Central memory CD4-positive, alpha-beta T cell (primary cell): ENCODE measurements at places on chromosomes 11 and 22.

DNA sequence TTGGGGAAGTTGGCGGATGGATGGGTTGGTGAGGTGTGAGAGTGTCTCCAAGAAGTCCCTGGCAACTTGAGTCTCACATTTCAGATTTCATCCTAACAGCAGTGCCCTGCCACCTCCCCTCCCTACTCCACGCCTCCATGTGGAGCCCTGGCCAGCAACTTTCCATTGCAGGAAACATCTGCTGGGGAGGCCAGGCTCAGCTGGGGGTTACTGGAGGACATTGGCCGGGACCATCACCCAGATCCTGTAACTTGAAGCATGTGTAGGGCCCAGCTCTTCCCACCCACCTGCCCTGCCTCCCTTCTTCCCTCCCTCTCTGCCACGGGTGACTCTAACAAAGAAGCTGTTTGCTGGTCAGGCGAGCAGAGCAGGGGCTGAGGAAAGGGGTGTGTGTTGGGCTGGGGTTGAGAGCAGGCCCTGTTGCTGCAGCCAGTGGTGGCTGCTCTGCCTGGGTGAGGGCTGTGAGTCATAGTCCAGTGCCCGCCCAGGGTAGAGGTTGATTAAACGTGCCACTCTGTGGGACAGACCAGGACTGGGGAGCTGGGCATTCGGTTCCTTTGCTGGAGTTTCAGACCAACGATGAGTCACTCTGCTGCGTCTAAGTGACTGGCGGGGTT, 64.0 kb downstream of the SCN3B start:
- no peak for DNase-seq

GRCh38 chr11:57641011-57641807, 8.5 kb downstream of the YPEL4 start:
- DNase-seq = no peak

GRCh38 chr11:123209591-123209990, 14.5 kb upstream of the CLMP start:
- DNase-seq = no peak

DNA sequence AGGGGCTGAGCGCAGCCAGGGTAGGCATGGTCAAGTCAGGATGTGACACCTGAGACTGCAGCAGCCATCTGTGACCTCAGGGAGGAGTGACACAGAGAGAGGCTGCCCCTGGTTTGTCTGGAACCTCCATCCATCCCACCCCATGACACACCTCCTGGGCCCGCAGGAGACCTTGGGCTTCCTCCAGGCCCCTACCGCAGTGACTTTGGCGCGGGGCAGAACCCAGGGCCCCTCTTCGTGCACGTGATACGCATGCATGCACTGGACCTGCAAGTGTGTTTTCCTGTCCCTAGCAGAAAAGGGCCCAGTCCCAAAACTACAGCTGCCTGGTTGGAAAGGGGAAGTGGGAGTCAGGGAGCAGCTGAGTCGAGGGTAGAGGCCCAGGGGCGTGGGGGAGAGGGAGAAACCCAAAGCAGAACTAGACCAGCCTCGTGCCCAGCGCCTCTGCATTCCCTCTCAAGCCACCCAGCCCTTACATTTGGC, 7.9 kb upstream of the CYTH4 start:
- no peak for DNase-seq

GRCh38 chr11:66852466-66853241, 4.2 kb upstream of the LRFN4 start:
- DNase-seq = no peak

DNA sequence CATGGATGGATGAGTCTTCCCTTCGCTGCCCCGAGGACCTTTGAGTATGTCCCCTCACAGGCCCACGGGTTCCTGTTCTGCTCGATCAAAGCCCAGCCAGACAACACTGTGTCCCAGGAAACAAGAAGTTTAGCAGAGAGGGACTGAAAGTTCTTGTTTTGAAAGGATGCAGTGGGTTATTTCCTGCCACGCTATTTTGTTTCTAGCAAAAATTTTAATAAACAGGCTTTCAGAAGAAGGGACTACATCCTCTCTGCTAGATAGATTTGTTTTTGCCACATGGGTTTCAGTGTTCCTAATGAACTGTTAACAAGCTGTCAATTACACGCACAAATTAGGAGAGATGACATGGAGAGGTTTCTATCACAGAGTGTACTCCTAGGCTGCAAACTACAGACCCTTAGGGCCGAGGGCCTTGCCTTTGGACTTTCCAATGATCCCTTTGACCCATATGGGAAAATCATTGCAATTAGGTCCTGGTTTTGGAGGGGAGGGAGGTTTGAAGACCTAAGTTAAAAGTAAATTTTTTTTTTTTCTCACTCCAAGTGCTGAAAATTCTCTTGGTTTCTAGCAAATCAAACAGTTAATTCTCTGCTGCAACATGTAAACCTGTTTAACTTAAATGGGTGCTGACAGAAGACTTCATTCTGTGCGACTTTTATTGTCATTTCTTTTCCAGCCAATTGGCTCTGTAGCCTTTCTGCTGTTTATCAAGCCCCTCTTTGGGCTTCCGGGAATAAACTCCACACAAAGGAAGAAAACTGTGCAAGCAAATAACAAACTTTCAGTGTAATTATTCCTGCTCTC, 81.4 kb downstream of the RCN1 start:
- DNase-seq = no peak

DNA sequence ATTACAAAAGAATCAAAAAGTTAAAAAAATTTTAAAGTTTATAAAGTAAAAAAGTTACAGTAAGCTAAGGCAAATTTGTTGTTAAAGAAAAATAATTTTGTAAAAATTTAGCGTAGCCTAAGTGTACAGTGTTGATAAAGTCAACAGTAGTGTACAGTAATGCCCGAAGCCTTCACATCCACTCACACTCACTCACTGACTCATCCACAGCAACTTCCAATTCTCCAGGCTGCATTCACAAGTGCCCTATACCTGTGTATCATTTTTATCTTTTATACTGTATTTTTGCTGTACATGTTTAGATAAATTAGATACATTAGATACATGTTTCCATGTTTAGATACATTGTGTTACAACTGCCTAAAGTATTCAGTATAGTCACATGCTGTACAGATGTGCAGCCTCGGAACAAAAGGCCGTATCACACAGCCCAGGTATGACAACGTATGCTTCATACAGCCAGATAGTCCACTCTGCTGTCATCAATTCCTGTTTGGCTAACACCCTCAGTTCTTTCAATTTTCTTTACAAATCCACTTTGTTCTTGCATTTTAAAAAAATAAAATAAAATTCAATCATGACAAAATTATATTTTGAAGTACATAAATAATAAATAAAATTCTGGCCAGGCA, 80.7 kb downstream of the RBFOX2 start:
- DNase-seq = no peak

- no peak for DNase-seq
Measured at GRCh38 chr11:34890089-34890488, 26.1 kb downstream of the APIP start.

DNA sequence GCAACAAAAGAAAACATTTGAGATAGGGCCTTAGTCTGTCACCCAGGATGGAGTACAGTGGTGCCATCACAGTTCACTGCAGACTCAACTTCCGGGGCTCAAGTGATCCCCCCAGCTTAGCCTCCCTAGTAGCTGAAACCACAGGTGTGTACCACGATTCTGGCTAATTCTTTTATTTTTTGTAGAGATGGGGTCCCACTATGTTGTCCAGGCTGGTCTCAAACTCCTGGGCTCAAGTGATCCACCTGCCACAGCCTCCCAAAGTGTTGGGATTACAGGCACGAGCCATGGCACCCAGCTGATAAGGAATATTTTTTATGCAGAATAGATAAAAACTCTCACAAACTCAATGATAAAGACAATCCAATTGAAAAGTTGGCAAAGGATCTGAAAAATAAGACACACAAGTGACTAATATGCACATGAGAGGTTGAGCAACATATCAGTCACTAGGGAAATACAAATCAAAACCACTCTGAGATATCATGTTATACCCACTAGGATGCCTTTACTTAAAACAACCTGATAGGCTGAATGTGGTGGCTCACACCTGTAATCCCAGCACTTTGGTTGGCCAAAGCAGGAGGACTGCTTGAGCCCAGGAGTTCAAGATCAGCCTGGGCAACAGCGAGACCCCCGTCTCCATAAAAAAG, 33.9 kb upstream of the CLTCL1 start:
- DNase-seq = no peak

DNA sequence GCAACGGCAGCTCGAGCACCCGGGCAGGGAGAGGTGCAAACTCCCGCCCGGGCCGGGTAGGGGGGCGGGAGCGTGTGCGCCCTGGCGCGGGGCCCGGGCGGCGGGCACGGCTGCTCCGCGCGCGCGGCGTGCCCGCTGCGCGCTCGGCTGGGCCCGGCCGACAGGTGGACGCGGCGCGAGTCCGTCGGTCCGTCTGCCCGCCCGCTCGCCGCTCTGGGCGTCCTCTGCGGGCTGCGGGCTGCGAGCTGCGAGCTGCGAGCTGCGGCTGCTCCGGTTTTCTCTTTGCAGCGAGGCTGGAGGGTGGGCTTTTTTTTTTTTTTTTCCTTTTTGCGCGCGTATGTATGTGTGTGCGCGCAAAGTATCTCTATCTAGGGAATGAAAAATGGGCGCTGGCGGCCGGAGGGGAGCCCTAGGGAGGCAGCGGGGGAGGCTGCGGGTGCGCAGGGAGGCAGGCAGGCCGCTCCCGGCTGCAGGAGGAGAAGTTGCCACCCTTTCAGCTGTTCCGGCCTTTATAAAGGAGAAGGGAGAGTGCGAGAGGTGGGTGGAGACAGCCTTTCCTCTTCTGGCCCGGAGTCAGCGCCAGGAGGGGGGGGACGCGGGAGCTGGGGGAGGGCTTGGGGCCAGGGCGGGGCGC, at the start of gene PDGFB:
TSS of gene PDGFB (minus strand) at position 487 of the 634 bp plus-strand sequence. CDS start 1,019 bp downstream, outside the sequence.
- DNase-seq = no peak

- no peak for DNase-seq
Measured at GRCh38 chr22:46448333-46448732, 89.1 kb downstream of the CELSR1 start.

- DNase-seq = no peak
Measured at GRCh38 chr11:80155412-80156017, 714.7 kb upstream of the TENM4 start.

DNA sequence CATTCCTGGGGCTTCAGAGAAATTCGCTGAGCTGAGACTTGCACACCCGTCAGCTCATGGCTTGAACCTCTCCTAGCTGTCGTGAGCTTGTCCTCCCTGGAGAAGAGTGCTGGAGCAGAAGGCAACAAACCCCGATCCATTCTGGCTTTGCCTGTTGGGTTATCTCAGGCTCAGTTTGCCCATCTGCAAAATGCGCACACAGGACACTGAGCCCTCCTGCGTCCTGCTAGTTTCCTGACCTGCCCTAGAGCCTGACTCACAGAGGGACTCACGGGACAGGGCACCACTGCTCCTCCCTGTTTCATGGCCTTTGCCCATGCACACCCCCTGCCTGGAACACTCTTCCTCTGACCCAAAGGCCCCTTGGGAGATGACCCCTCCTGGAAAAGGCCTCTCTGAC, 365.0 kb downstream of the MN1 start:
- DNase-seq = no peak
